ENCODE measurements at places on chromosomes 7 and 10.
A peak's percentile ranks its signal among the peaks of the same experiment; 100 is the strongest.

- DNase-seq: no peak
Measured at GRCh38 chr10:51377932-51378599, 303.8 kb downstream of the PRKG1 start.

- DNase-seq: no peak
Measured at GRCh38 chr7:5375925-5376324, 47.7 kb downstream of the TNRC18 start.

- DNase-seq: peak; percentile 26
Measured at GRCh38 chr10:3961082-3961481, 176.1 kb upstream of the KLF6 start.

GRCh38 chr10:124122211-124122610, 28.8 kb upstream of the CHST15 start:
- no peak for DNase-seq

GRCh38 chr7:40880581-40880980, 745.8 kb downstream of the SUGCT start:
- no peak for DNase-seq

- no peak for DNase-seq
Measured at GRCh38 chr7:32116436-32116835, 46.2 kb upstream of the PDE1C start.

GRCh38 chr10:6136215-6137201, 47.7 kb downstream of the RBM17 start:
- no peak for DNase-seq

GRCh38 chr10:124153023-124153826, 59.8 kb upstream of the CHST15 start:
- no peak for DNase-seq
